Mesenteric fat pad (tissue), 1 donor: ENCODE measurements at places on chromosomes 7 and 10. TPM values are rescaled to one million over a fixed set of nuclear protein-coding genes. Genes with fewer than 3 reads are reported as not detected.

TBRG4 gene
- total RNA-seq = 49.8 TPM

GBX1 gene
- not detected for total RNA-seq

CFAP46 gene
- not detected for total RNA-seq

SVIL gene
- 100 TPM for total RNA-seq

ACTR3C gene
- total RNA-seq = 2.6 TPM

SORCS3 gene
- total RNA-seq = not detected

CALHM3 gene
- not detected for total RNA-seq

TMEM72 gene
- not detected for total RNA-seq

OR6V1 gene
- total RNA-seq = not detected

HOXA4 gene
- 4.0 TPM for total RNA-seq

PON1 gene
- total RNA-seq = 0.19 TPM

HOGA1 gene
- total RNA-seq = 3.8 TPM

MYL10 gene
- total RNA-seq = not detected

CD36 gene
- total RNA-seq = 2,225 TPM

LRRC17 gene
- 1.2 TPM for total RNA-seq

FHIP2A gene
- 36.3 TPM for total RNA-seq

LIPN gene
- 0.74 TPM for total RNA-seq

PDK4 gene
- total RNA-seq = 482 TPM

VGF gene
- total RNA-seq = 0.22 TPM

CCDC172 gene
- not detected for total RNA-seq

SPDYE5 gene
- not detected for total RNA-seq

C7orf33 gene
- total RNA-seq = not detected

SUN1 gene
- 144 TPM for total RNA-seq

GIMAP6 gene
- 46.6 TPM for total RNA-seq

IGF2BP3 gene
- total RNA-seq = 1.2 TPM

ZC3HAV1L gene
- total RNA-seq = 13.6 TPM

SLC29A4 gene
- total RNA-seq = 38.2 TPM

SORCS1 gene
- total RNA-seq = 0.16 TPM

RSPH10B gene
- not detected for total RNA-seq
